Muscle of back (tissue), 13 donors: ENCODE measurements at places on chromosomes 6 and 20. TPM values are rescaled to one million over a fixed set of nuclear protein-coding genes. Genes with fewer than 3 reads are reported as not detected.
A peak's percentile ranks its signal among the peaks of the same experiment; 100 is the strongest.

THEMIS gene
- polyA plus RNA-seq = 0.08 TPM

GRCh38 chr6:2103765-2104523, 141.5 kb downstream of the GMDS start:
- DNase-seq = peak; percentile 39

GRCh38 chr20:34581341-34582184, 23.0 kb downstream of the MAP1LC3A start:
- DNase-seq = no peak

PBOV1 gene
- not detected for polyA plus RNA-seq

USP49 gene
- polyA plus RNA-seq = 4.6 TPM

DNA sequence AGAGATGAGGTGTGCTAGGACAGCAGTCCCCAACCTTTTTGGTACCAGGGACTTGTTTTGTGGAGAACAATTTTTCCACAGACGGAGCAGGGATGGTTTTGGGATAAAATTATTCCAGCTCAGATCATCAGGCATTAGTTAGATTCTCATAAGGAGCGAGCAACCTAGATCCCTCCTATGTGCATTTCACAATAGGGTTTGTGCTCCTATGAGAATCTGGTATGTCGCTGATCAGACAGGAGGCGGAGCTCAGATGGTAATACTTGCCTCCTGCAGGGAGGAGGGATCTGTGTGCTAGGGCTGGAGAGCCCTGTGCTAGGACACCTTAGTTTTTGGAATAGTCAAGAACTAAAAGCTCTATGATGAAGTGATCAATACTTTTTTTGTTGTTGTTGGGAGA, 2.5 kb downstream of the SMIM13 start:
- no peak for DNase-seq

DNA sequence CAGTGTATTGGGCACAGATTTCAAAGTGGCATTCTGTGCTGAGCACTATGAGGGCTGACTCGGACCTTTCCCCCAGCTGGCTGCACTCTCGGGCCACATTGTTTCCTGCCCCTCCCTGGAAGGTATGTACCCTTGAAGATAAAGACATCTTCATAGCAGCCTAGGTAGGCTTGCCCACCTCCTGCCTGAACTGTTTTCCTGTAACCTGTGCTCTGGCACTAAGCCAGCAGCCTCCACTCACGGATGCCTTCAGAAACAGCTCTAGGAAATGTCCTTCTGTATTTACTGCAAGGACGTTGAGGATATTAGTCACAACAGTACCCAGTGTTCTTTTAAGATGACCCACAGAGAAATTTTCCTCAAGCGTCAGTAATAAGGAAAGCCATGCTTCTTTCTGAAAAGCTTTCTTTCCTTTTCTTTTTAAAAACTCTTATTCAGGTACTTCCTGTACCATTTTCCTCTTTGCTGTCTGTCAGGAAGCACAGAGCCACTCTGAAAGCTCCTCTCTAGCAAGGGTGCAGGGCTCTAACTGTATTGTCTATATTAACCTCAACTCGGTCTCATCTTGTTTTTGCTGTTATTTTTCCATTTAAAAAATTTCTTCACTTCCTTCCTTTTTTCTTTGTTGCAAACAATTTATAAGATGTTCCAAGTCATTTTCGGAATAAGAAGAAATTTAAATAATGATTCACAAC, 43.5 kb downstream of the TTI1 start:
- DNase-seq = no peak

- no peak for DNase-seq
Observed at GRCh38 chr6:6890400-6890858, 217.3 kb upstream of the RREB1 start.

GRCh38 chr6:124226396-124226795, 422.7 kb downstream of the NKAIN2 start:
- DNase-seq = no peak

GRCh38 chr6:29870104-29870503, 42.5 kb downstream of the HLA-G start:
- DNase-seq = no peak

SLC35F1 gene
- 2.4 TPM for polyA plus RNA-seq
